ENCODE measurements at places on chromosomes 11 and 22.

- no peak for DNase-seq
These were observed 13.1 kb upstream of the MS4A6A start for GRCh38 chr11:60195923-60196368.

DNA sequence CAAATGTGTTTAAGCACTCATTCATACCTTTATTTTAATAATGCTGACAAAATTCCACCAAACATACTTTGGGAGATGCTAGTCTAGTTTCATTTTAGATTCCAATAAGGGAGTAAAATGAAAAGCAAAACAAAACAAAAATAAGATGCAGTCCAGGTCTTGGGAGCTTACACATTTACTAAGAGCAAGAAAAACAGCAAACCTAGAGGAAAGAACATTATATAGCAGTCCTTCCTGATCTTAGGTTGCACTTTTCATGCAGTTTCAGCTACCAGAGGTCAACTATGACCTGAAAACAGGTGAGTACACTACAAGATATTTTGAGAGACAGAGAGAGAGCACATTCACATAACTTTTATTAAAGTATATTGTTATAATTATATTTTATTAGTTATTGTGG is 1100.9 kb downstream of the DLG2 start:
- DNase-seq = no peak

- DNase-seq = no peak
These were observed 869.7 kb downstream of the BRD1 start for GRCh38 chr22:48957987-48958321.

DNA sequence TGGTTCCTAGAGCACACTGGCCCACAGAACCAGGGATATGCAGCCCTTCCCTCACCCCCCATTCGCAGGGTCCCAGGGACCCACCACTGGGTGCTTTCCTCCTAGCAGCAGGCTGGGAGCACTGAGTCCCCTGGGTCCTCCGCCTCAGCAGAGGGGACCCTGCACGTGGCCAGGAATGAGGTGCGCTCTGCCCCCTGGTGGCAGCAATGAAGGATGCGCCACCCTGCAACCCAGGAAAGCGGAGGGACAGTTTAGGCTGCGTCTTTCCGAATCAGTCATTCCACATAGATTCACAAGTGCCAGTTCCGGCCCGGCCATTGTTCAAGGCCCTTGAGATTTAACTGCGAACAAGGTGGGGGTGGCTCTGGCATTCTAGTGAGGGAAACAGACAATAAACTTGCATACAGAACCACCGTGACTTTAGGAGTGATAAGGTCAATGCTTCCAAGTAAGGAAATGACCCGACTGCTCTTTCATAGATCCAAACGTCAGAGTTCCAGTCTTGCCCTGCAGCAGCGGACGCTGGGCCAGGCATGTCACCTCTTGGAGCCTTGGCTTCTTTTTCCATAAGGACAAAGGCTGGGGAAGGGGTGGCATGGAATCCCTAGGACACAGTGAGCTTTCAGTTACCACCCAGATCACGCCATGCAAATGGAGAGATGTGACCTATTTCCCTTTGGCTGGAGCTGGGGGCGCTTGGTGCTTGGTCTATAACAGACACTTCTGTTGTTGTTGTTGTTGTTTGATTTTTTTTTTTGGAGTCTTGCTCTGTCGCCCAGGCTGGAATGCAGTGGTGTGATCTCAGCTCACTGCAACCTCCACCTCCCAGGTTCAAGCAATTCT is 7.7 kb downstream of the RIN1 start:
- peak; percentile 59 for DNase-seq

DNA sequence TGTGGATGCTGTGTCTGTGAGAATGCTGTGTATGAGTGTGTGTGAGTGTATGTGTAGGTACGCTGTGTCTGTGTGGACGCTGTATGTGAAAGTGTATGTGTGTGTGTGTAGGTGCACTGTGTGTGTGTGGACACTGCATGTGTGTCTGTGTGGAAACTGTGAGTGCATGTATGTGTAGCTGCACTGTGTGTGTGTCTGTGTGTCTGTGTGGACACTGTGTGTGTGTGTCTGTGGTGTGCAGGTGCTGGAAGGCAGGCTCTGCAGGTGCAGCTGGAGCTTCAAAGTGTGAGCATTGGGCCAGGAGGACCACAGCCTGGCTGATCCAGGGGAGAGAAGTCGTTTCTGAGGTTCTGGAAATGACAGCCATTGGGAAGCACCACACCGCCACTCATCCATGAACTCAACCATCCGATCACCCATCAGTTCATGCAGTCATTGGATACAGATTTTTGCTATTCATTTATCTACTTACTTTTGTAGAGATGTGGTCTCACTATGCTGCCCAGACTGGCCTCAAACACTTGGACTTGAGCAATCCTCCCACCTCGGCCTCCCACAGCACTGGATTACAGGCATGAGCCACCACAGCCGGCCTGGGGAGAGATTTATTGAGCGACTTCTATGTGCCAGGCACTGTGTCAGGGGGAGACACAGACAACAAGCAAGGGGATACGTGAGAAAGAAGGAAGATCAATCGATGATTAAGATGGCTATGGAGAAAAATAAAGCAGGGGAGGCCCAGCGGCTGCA is 9.6 kb downstream of the TRPM5 start:
- DNase-seq = no peak

- DNase-seq = peak; percentile 33
These were observed 20.6 kb upstream of the PLEKHB1 start for GRCh38 chr11:73625696-73626318.

Measured in stimulated activated CD8-positive, alpha-beta memory T cell treated with anti-CD3 and anti-CD28 coated beads, Interleukin-4, amount 100 ng/mL, for 4 hours (primary cell).